Astrocyte of the cerebellum (primary cell): ENCODE measurements at places on chromosomes 13 and 19.

DNA sequence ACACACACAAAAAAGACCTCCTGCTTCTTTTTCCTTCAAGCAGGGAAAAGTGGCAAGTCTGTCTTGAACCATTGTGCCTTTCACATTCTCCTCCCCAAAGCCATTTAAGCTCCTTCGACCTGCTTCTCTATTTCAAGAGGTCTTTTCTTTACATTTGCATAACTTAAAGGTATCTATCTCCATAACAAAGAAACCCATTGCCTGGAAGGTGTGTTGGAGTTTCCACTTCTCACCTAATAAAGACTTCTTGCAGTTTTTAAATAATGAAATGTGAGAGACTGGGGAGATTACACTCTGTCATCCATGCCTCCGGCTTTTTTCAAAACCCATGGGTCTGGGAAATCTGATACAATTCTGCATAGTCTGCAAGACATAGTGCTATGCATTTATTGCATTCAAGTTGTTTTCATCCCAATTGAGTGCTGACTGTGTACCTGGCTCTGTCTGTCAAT is 41.8 kb upstream of the NBEA start:
- DNase-seq: no peak

DNA sequence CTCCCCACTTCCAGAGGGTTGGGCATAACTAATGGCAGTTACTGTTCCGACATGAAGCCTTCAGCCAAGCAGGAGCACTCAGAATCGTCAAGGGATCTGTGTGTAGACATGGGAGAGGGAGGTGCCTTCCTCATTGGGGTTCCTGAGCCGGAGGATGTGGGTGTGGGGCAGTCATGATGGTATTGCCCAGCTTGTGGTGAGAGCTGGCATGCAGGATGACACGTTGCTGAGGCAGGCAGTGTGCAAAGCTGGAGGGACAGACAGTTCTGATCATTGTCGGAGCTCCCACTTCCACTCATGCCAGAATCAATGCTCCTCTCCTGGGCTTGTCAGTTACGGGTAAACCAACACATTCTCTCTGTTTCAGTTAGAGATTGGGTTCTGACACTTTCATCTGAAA is 83.9 kb upstream of the TSC22D1 start:
- DNase-seq: no peak

- no peak for DNase-seq
Measured at GRCh38 chr13:78102121-78102677, 183.6 kb upstream of the EDNRB start.

DNA sequence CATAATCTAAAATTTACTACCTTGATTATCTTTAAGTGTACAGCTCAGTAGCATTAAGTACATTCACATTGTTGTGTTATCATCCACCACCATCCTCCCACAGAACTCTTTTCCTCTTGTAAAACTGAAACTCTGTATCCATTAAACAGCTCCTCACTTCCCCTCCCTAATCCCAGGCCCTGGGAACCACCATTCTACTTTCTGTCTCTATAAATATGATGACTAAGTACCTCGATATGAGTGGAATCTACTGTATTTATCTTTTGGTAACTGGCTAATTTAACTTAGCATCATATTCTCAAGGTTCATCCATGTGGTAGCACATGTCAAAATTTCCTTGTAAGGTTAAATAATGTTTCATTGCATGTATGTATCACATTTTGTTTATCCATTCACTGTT is 49.0 kb upstream of the POMP start:
- no peak for DNase-seq

DNA sequence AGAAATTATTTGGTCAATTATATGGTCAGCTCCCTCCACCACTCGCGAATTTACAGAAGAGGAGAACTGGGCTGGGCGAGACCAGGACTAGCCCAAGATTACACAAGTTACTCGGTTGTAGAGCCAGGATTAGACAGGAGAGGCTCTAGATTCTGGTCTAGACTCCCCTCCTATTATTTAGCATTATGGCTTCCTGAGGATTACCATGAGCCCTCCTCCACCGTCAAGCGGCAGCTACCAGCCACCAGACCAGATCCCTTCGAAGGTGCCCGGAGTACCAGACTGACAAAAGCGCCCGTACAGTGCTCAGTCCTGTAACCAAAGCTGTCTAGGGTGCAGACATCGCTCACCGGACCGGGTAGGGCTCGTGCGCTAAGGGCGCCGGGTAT is 497 bp upstream of the MLNR start:
- no peak for DNase-seq

DNA sequence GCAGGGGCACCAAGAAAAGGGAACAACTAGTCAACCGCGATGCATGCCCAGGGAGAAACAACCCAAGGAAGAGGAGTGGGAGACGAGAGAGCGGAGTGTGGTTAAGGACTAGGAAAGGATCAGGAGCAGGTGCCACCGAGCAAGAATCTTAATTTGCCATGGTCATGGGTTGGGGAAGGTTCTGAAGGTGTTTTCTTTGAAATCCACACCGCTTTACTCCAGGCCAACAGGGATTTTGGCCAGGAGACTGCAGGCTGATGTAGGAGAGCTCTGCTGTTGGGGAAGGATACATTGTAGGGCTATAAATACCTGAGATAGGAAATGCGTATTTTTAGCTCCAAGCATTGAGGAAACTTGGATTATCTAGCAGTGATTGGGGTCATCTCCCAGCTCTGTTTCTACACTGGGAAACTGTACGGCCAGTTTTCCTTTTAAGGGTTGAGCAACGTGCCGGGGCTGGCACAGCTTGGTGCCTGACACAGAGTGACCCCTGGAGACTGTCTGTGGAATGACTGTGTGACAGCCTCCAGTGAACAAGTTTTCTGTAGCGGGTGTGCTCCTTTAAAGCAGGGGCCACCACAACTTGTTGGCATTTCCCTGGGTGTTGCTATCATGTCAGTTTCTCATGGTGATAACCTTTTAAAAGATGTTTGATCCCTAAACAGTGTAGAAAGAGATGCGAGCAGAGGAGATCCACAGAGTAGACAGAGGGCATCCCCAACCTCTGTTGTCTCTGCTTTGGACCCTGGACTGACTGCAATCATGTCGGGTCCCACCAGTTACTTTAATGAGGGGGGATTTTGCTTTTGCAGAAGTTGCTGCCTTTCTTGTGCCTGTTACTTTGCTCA is 34.3 kb downstream of the ZNF536 start:
- no peak for DNase-seq

DNA sequence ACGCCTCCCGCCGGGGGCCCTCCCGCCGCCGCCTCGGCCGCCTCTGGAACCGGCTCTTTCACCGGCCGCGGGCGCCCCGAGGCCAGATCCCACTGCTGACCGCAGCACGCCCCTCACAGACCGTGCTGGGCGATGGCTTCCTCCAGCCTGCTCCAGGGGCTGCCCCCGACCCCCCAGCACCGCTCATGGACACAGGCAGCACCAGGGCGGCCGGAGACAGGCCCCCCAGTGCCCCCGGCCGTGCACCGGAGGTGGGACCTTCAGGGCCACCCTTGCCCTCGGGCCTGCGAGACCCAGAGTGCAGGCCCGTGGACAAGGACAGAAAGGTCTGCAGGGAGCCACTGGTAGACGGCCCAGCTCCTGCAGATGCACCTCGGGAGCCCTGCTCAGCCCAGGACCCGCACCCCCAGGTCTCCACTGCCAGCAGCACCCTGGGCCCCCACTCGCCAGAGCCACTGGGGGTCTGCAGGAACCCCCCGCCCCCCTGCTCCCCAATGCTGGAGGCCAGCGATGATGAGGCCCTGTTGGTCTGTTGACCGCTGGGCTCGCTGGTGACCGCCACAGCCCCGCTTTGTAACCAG is 13.0 kb downstream of the LRP3 start:
- DNase-seq: no peak

DNA sequence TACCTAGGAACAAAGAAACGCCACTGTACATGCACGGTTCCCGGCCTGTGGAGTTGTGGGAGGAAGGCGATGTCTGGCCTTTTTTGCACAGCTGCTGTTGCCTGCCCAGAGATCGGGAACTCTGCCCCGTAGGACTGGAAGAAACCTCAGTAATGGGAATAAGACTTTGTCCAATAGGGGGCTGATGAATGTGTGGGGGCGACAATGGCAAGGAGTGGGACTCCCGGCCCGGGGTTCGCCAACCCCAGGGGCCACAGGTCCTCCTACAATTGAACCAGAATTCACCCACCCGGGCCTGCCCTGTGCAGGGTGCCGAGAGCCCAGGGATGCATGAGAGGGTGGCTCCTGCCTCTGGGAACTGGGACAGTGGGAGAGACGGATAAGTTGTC is 2.0 kb upstream of the CEBPA start:
- DNase-seq: no peak

DNA sequence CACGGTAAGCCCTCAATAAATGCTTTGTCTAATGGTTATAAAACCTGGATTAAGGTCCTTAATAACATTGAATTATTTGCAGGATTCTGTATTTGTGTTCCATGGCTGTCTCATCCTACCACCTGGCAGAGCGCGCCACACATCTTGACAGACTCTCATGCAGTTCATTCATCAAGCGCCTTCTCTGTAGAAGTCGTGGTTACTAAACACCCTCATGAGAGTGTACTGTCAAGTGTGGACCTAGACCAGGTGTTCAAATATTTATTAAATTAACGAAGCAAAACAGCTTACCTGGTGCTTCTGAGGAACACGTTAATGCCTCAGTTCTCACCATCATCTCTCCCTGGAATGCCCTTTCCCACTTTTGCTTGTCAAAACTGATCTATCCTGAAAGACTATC is 13.1 kb upstream of the FBXL3 start:
- no peak for DNase-seq

- peak; percentile 6 for DNase-seq
Measured at GRCh38 chr13:113616281-113616906, 31.8 kb downstream of the TFDP1 start.

DNA sequence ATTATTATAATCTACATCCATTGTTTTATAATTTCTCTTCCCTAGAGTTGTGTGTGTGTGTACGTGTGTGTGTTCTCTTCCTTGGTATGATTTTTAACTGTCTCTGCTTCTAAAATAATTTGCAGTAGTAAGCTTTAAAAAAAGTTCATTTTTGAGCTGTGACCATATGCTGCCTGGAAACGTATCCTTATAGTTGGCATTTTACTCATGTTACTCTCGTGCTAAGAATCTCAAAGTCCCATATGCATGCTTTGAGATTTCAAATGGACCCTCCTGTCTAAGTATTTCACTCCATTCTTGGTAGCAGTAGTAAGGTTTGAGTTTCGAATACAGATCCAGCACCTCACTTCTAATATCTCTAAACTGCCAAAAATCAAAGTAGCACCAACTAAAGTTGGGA is 109.9 kb downstream of the RXFP2 start:
- DNase-seq: no peak

DNA sequence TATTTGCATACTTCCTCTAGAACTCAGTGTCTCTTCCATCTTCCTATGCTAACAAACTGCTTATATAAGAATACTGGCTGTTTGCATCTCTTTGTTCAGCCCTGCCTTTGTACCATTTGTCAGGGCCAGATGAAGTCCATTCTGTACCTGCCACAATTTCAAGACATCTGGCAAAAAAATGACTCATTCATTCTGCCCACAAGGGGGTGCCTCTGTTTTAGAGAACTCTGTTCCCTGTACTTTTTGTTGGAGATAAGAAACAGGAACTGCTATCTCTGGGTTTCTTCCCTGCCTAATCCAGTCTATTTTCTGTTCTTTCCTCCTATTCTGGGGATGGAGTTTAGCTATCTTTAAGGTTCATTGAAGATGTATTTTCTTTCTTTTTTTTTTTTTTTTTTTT is 23.0 kb downstream of the ZNF568 start:
- no peak for DNase-seq

DNA sequence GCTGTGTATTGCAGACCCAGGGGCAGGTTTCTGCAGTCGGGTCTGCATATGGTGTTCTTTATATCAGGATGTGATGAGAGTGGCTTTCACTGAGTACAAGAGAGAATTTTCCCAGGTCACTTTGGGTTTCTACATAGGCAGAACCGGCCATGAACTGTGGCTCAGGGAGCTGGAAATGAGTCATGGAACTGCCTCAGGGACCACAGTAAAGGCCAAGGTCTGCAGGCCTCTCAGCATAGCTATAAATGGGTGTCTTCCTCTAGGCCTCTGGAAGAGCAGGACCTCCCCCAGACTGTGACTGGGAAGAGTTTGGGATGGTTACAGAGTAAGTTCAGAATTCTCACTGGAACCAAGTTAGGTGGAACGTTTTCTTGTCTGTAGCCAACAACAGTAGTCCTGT is 51.8 kb upstream of the ZNF681 start:
- DNase-seq: no peak

DNA sequence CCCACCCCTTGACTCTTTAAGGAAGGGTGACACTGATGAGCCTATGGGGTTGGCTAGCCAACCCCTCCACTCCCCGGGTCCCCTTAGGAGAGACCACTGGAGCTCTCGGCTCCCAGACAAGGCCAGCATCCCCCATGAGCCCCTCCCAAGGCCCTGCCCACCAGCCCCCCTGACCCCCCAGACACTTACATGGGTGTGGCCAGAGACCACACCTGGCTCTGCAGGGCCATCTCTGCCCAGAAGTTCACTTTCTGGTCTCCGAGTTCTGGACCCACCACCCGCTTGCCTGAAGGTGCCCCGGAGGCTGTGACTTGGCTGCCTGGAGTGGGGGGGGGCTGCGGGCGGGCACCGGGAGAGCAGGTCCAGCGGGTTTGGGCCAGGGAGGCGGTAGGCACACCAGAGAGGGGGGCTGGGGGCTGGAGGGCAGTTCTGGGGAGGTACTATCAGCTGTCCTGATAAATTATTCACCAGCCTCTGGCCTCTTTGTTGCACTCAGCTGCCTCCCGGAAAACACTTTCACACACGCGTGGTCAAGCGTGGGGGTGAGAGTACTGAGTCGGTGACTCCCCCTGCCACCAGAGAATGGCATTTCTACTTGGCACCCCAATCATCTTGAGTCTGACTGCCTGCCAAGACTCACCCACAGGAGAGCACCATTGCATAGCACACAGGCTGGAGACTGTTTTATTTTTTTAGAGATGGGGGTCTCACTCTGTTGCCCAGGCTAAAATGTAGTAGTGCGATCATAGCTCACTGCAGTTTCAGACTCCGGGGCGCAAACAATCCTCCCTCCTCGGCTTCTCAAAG is at the start of gene PALM3:
Gene PALM3, minus strand, starts transcription at position 326 of the 807 bp plus-strand sequence. Its CDS starts 96 bp downstream, at position 230.
- DNase-seq: no peak

DNA sequence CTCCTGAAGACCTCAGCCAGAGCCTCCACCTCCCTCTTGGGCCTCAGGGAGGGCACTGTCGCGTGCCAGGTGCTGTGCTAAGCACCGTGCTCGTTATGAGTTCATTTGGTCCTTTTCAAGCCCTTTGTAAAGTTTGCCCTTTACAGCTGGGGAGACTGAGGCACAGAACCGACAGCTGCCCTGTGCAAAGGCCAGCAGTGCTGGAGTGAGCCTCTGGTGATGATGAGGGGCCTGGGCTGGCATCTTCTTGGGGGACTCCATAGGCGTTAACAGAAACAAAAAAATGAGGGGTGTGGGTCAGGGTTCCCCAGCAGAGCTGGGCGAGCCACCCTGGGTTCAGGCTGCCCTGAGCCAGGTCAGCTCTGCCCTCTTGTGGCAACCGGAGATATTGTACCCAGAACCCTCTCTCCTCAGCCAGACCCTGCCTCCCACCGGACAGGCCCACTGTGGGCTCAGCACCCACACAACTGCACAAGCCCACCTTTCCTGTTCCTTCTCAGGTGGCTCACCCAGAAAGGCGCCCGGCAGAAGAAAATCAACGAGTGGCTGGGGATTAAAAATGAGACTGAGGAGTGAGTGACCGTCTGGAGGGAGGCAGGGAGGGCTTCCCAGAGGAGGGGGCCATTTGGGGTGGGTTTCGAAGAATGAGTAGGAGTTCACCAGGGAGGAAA is 5.5 kb upstream of the IFI30 start:
- DNase-seq: no peak
